Ovary (tissue), 10 donors: ENCODE measurements at places on chromosomes 3 and 15.

DNA sequence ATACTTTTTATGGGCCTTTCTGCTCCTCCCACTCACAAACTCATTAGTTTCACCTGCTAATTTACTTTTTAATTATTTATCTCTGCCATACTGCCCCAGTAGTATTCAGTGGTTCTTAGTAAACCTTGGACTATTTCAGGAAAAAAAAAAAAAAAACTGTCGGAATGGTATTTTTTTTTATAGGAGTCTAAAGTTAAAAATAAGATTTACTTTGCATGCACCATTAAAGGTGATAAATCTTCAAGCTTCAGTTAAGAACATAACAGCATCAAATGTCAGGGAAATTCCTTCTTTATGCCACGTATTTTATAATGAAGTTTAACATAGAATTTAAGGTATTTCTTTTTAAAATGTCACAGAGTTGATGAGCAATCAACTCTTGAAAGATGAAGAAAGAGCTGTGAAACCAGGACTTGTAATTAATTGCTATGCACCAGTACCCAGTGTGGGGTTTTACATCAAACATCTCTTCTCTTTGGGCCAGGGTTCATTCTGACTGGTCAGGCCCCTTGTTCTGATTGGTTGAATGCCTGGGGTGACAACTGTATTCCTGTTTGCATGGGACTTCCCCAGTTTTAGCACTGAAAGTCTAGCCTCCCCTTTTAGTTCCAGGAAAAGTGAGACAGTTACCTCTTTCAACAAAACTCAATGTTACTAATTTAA lies 40.3 kb upstream of the PTPRG start:
- no peak for DNase-seq

DNA sequence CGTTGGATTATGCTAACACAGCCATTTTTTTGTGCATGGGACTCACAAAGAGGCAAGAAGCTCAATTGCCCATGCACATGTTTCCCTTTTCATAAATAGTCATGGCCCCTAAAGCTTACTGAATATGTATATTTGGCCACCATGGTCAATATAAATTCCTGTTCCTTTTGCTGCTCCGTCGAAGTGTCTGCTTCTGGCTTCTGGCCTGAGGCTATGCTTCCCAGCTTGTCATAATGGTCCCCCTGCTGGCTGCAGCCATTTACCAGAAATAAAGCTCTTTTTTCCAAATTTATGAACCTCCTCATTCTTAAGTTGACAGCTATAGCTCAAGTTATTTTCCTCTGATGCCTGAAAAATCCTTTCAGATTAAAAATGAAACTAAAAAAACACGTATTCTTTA lies 602.1 kb downstream of the VGLL3 start:
- DNase-seq = no peak

GRCh38 chr15:65623103-65623502 lies 1.4 kb downstream of the SLC24A1 start:
- no peak for DNase-seq

DNA sequence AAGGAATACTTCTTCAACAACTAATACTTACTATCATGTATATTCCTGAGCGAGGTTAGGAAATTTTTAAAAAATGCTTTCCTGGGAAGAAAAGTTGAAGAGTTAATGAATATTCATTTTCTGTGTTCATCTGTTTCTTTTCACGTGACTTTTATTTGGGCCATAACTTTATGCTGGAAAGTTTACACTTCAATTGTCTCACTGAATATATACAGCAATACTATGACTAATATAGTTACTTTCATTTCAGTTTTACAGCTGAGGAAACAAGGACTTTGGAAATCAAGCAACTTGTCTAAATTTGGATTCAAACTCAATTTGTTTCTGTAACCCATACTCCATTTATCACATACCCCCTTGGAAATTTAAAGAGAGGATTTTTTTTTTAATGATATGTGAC lies 894.2 kb downstream of the ROBO1 start:
- no peak for DNase-seq

DNA sequence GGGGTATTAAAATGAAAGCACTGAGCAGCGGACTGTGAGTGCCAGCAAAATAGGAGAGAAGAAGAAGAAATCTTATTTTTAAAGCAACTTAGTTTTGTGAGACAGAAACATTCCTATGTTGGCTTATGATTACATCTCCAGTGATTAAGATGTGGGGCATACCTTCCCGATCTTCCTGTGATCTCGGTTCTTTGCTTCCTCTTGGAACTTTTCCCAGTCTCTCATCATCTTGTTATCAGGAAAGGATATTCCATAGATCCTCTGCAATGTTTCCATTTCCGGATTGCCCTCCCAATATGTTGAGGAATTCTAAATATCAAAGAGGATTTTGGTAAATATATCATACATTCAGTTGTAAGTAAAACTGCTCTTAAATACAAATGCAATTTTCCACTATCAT lies 22.2 kb downstream of the TARS3 start:
- DNase-seq = no peak

DNA sequence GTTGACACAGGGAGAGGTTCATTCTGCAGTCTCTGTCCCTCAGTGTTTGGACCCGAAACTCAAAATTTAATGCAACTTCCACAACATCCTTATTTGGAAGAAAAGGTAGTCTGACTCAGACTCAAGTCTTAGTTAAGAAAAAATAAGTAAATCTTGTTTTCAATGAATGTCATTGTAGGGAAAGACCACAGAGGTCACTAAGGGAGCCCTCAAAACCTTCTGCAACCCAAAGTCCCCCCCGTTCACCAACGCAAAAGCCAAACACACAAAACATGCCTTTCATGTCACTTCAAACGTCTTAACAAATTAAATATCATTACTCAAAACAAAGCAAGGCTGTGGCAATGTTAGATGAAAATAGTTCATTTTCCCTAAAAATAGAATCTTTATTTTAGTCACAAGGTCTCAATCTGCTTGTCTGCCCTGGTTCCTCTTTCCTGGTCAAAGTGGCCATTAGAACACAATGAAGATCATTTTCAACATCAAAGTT lies 20.9 kb upstream of the SSUH2 start:
- DNase-seq = no peak

DNA sequence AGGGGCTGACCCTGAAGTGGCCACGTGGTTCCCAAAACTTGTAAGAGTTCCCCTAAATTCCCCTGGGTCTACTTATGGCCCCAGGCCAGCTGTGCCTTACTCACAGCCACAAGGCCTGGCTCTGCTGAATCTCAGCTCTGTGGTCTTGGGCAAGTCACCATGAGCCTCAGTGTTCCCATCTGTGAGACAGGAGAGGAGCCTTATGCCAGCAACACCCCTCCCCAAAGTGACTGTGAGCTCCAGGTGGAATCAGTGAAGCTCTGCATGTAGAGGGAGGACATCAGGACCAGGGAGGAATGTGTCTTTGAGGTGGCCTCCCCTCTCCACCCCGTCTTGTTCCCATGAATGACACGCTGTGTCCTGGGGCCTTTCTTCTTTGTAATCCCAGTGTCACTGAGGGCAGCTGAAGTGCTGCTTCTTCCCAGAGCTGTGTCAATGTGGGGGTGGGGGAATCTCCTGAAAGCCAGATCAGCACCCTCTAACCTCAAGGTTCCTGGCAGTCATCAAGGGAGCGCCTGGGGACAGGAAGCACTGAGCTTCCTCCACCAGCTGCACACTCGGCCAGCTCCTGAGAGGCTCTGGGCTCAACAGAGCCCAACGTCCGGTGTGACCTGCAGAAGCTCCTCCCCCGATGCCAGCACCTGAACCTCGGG lies 258.9 kb downstream of the UACA start:
- DNase-seq = peak; percentile 76

- no peak for DNase-seq
Observed at GRCh38 chr3:4848176-4848825, 130.9 kb upstream of the BHLHE40 start.
